MV-4-11 (cell line): ENCODE measurements at places on chromosomes 6 and 20.

DNA sequence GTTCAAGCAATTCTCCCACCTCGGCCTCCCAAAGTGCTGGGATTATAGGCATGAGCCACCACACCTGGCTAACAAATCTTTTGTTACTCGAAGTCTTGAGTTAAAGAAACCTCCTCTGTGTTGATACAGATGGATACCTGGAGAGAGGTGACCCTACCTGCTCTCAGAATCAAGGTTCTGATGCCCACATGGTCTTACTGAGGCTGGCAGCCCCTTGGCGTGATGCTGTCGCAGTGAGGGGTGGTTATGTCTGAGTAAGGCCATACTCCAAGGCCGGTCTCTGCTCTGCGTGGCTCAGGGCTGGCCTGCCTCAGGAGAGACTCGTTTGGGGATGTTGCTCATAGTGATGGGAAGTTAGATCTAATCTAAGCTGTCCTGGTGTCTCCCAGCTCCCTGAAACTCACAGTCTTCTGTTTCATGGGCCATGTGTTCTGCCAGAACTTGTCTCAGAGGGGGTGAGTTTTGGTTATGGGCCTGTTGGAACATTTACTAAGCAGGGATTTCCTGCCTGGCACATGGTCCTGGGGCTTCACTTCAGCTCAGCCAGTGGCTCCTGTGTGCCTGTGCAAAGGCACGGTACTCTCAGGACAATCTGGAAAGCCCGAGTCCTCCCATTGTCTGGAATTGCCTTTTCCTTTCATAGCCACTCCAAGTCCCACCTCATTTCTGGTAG lies 17.5 kb upstream of the TRAF3IP2 start:
- no peak for DNase-seq

DNA sequence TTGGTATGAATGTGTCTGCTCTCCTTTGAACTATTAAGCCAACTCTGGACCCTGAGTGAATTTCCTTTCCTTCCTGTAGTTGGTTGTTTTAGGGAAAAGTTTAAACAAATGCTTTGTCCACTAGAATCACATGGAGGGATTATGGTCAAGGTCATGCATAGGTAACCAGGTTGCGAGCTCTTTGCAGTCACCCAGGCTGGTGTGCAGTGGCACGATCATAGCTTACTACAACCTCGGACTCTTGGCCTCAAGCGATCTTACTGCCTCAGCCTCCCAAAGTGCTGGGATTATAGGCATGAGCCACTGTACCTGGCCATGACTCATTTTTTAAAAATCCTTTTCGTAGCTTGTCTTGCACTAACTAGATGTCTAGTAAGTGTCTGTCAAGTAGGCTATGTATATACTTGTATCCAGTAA lies 88.0 kb upstream of the SOX4 start:
- DNase-seq: no peak

GRCh38 chr6:30530014-30530413 lies 26.3 kb downstream of the GNL1 start:
- peak; percentile 45 for DNase-seq

GRCh38 chr20:23186808-23187207 lies 100.7 kb upstream of the CD93 start:
- DNase-seq: no peak

DNA sequence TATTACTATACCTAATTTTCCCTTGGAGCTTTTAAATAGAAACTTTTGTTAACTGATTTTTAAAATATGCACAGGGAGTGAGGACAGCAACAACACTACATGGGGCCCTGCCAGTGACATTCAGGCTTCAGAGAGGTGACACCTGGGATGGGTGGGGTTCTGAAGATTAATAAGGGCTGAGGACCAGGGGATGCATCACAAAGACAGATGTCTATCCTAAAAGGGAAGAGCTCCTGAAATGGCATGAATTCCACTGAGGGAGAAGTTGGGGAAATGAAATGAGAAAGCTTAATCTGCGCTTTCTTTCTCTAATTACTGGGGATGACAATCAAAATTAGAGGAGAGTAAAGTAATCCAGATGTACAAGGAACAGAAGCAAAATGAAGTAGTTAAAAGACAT lies 162.8 kb downstream of the BTBD9 start:
- DNase-seq: no peak

DNA sequence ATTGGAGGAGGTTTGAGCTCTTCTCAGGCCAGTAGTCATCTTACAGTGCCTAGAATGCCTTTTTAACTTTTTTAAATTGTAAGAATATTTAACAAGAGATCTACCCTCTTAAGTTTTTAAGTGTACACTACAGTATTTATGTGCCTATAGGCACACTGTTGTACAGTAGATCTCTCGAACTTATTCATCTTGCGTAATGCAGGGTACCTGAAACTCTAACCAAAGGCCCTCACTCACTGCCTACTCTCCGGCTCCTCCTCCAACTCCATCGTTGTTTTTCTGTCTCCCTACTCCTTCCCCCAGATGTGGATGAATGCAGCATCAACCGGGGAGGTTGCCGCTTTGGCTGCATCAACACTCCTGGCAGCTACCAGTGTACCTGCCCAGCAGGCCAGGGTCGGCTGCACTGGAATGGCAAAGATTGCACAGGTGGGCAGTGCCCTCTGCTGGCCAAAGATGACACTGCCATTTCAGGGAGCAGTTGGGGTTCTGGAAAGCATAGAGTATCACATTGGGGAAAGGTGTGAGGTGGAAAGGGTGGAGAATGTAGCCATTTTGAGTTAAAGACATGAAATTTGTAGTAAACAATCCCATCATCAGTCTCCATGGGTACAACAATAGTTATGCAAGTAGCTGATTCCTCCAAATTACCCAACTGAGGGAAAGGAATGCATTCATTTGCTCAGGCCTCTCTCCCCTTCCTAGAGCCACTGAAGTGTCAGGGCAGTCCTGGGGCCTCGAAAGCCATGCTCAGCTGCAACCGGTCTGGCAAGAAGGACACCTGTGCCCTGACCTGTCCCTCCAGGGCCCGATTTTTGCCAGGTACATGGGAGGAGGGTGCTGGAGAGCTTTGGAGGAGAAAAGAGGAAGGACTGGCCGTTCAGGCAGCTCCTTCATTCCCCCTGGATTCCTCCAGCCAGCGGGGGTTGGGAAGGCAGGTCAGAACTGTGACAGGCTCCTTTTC lies 18.4 kb upstream of the ZNF76 start:
- peak; percentile 18 for DNase-seq

DNA sequence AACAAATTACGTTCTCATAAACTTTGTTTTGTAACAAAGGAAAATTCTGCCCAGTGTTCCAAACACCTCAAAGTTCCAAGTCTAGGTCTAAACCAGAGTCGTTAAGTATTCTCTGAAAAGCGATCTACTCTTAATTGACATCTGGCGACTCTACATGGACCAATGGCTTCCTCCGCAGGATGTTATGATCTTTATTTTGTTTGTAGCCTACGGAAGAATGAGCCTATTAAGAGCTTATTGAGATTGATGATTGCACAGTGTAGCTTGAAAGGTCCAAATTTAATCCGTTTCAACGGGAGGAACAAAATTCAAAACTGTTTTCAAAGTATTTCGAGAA lies 61.1 kb downstream of the FAM217A start:
- DNase-seq: peak; percentile 43

- no peak for DNase-seq
These were observed 12.9 kb downstream of the IPCEF1 start for GRCh38 chr6:154343473-154344308.

- DNase-seq: no peak
These were observed 30.5 kb upstream of the SCUBE3 start for GRCh38 chr6:35183281-35183680.

GRCh38 chr20:840503-840857 lies 7.0 kb downstream of the FAM110A start:
- DNase-seq: no peak

GRCh38 chr6:157045831-157046454 lies 268.8 kb downstream of the ARID1B start:
- DNase-seq: no peak

GRCh38 chr20:37905671-37906613 lies 3.0 kb downstream of the VSTM2L start:
- DNase-seq: no peak

GRCh38 chr6:117440706-117441525 lies 15.2 kb upstream of the ROS1 start:
- DNase-seq: no peak

- DNase-seq: no peak
These were observed 665.2 kb downstream of the DOK5 start for GRCh38 chr20:55140631-55141030.

- no peak for DNase-seq
These were observed 45.7 kb upstream of the NEDD9 start for GRCh38 chr6:11278207-11278559.

DNA sequence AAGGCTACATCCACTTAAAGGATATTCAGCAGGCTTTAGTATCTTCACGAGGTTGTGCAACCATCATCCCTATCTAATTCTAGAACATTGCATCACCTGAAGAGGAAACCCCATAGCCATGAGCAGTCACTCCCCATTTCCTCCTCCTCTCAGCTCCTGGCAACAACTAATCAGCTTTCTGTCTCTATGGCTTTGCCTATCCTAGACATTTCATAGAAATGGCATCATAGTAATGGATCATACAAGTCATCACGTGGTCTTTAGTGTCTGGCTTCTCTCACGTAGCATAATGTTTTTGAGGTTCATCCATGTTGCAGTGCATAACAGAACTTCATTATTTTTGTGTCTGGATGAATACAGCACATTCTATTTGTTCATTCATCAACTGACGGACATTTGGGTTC lies 20.5 kb downstream of the SNAI1 start:
- DNase-seq: peak; percentile 99

DNA sequence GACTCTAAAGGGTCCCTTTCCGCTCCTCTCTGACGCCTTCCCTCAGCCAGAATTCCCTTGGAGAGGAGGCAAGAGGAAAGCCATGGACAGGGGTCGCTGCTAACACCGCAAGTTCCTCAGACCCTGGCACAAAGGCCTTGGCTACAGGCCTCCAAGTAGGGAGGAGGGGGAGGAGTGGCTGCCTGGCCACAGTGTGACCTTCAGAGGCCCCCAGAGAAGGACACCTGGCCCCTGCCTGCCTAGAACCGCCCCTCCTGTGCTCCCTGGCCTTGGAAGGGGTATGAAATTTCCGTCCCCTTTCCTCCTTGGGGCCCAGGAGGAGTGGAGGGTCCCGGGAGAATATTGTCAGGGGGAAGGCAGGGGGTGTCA lies 2.7 kb downstream of the VEGFA start:
- DNase-seq: no peak

GRCh38 chr6:41474213-41474933 lies 71.8 kb upstream of the FOXP4 start:
- DNase-seq: no peak

DNA sequence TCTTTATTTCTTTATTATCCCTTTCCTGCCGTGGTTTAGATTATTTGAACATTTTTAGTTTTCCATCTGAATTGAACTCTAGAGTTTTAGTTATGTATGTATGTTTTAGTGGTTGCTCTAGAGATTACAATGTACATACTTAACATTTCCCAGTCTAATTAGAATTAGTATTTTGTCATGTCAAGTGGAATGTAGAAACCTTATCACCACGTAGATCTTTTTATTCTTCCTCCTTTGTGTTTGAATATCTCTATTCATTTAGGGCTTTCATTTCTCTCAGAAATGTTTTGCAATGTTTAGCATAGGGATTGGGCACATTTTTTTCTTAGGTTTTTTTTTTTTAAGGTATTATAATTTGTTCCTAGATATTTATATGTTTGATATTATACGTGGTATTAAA lies 73.1 kb upstream of the EZR start:
- DNase-seq: no peak

- peak; percentile 87 for DNase-seq
These were observed 1.6 kb downstream of the SAMD10 start for GRCh38 chr20:63977739-63978276.

- DNase-seq: no peak
These were observed 590.7 kb upstream of the FLRT3 start for GRCh38 chr20:14928083-14928482.

DNA sequence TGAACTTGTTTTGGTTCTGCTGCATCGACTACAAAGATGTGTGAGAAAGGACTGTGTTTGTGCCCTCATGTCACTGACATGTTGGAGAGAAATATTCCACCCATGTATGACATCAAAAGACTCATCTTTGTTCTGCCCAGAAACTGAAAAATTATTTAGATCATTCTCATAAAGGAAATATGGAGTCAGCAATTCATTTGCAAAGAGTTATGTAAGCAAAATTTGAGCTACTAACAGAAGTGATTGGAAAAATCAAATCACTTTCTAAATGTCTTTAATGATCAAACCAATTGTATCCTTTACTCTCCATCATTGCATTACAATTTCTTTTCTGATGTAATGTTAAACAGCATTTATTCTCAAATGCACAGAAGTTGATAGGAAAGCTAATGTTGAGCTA lies 19.3 kb downstream of the ADAT2 start:
- DNase-seq: no peak

DNA sequence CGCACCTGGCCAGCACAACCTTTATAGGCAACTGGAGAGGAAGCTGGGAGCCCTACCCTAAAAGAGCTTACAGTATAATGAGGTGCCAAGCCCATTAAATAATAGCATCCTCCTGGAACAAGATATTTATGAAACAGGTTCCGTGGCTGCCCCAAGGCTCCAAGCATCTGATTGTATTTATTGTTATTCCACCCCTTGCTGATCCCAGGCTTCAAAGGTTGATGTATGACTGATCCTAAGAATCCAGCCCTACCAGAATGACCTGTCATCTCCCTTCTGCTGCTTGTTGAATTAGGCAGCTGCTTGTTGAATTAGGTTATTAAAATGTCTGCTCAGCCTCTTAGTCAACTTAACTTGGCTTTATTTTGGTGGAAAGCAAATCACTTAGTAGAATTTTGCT lies 35.2 kb upstream of the SASH1 start:
- no peak for DNase-seq

- no peak for DNase-seq
These were observed 18.8 kb upstream of the EZR start for GRCh38 chr6:158837684-158838625.

DNA sequence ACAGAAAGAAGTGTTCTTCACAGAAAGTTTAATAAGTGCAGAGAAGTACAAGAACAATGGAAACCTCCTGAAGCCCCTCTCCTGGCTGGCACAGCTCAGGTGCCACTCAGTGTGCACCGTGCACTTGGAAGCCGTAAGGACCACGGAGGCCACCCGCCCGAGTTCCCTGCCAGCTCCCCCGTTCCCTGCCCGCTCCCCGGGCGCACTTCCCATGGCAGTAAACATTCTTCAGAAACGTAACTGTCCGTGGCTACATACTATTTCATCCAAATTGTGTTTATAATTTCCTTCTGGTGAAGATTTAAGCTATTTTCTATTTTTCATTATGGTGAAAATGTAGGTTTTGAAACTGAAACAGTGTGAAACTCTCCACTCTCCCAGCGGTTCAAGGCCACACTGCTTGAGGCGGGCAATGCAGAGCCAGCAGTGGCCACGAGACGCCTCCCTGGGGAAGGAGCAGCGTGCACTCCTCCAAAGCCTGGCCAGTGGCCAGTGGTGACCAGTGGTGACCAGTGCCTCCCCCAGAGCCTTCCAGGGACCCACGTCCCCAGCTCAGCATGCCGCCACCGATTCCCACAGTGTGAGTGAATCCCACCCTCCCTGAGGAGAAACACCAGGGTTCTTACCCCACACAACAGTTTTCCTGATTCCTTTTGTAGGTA lies 46.4 kb downstream of the TAF4 start:
- no peak for DNase-seq
